Stimulated activated CD8-positive, alpha-beta memory T cell treated with anti-CD3 and anti-CD28 coated beads, Interleukin-2, amount 100 ng/mL, for 48 hours (primary cell): ENCODE measurements at places on chromosomes 16 and 17.
A peak's percentile ranks its signal among the peaks of the same experiment; 100 is the strongest.

- no peak for DNase-seq
Measured at GRCh38 chr17:36856222-36856621, 81.1 kb upstream of the LHX1 start.

DNA sequence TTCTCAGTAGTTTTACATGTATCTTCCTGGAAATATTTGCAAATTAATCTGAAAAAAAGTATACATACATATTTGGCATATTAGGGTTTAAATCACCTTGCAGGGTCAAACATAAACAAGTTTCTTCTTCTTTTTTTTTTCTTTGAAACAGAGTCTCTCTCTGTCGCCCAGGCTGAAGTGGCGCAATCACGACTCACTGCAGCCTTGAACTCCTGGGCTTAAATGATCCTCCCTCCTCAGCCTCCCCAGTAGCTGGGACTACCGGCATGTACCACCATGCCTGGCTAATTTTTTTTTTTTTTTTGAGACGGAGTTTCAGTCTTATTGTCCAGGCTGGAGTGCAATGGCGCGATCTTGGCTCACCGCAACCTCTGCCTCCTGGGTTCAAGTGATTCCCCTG, 12.6 kb upstream of the FUS start:
- DNase-seq, result no peak

- no peak for DNase-seq
Measured at GRCh38 chr16:69917739-69918138, 33.4 kb upstream of the CLEC18A start.

- DNase-seq, result no peak
Measured at GRCh38 chr16:50183316-50183715, 30.2 kb downstream of the TENT4B start.

- no peak for DNase-seq
Measured at GRCh38 chr16:72884037-72884436, 163.9 kb downstream of the ZFHX3 start.

DNA sequence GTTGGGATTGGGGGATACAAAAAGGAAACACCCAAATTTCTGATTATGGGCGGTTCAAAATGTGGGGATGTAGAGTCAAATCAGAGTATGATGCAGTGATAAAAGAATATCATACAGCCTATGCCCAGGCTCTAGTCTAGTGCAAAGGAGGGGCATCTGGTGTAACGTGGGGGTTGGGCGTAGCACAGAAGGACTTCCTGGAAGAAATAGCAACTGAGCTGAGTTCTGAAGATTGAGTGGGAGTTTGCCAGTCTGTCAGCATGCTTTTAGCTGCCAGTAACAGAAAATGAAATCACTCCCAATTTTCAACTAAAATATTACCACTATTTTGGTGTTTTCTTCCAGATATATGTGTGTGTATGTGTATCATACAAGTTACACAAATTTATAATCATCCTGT, 196.9 kb downstream of the SPECC1 start:
- DNase-seq, result no peak

GRCh38 chr16:75256059-75256571, 4.7 kb upstream of the BCAR1 start:
- DNase-seq, result no peak

GRCh38 chr16:49463529-49463928, 89.9 kb downstream of the C16orf78 start:
- DNase-seq, result peak; percentile 30

DNA sequence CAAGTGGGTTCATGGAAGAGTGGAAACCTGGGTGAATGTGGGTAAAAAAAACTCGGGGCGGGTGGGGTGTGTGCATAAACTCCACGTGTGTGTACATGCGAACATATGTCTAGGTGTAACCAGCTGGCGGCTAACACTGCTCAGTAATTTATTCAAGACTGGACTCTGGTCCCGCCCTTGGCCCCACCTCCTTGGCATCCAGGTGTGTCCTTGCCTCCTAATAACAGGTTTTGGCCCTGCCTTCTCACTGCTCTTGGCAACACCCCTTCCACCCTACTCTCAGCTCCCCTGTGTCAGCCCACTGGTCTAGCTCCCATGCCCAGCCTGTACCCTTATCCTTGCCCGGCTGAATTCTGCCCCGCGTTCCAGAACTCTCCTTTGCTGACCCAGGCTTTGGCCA, 8.3 kb downstream of the FLII start:
- no peak for DNase-seq
